Transverse colon (tissue), 4 donors: ENCODE measurements at places on chromosomes 6 and 20. TPM values are rescaled to one million over a fixed set of nuclear protein-coding genes. Genes with fewer than 3 reads are reported as not detected.

DNA sequence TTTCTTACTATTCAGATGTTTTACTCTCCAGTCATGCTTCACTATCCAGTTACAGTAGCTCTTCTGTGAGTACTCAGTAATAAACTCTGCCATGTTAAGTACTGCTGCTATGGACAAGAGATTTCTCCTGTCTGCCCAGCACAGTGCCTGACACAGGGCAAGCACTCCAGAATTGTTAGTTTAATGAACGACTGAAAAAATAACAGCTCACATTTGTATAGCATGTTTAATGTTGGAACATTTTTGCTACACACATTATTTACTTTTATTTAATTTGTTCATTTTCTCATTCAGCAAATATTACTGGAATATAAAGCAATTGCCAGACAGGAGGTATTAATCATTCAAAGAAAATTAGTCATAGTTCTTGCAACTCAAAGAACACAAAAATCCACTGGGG is 142.6 kb upstream of the HMGN3 start:
- no peak for DNase-seq
- H3K27ac ChIP-seq = no peak overlapping the region
- H3K4me1 ChIP-seq = no peaks in the 10 kb centered on the region
- H3K4me3 ChIP-seq = no peak overlapping the region
- no peaks in the 10 kb centered on the region for H3K27me3 ChIP-seq

Gene PSMG4
- total RNA-seq = 10.1 TPM

GRCh38 chr20:37359836-37360235 is 13.9 kb downstream of the SRC start:
- no peak for DNase-seq
- peaks cover 18% of the 10 kb centered on the region for H3K4me1 ChIP-seq
- H3K27ac ChIP-seq = no peak overlapping the region
- no peak overlapping the region for H3K4me3 ChIP-seq

Gene CLVS2
- total RNA-seq = 0.41 TPM

DNA sequence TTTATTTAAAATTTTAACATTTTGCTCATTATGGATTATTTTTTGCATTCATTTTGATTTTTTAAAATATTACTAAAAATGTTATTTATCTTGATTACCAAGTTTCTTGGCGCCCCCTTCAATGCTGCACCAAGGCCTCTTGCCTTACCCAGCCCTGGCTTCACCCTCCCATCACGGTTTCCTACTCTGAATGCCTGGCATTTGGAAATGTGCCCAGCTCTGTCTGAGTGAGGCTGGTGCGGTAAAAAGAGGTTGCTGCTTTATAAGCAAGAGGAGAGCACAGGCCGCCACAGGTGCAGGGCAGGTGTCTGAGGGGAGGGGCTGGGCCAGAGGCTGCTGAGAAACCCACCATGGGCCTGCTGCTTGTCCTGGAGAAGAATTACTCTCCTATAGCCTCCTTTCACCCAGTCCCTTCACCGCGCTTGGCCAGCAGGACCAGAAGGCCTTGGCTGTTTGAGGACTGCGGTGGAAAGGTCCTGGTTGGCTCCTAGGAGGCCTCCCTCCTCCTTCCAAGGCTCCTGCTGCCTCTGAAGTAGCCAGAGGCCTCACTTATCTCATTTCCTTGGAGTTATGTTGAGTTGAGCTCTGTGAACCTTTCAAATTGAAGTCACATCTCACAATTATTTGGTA is 62.6 kb downstream of the BANF2 start:
- DNase-seq = no peak
- no peaks in the 10 kb centered on the region for H3K36me3 ChIP-seq
- H3K27ac ChIP-seq = no peak overlapping the region
- no peaks in the 10 kb centered on the region for H3K4me1 ChIP-seq
- H3K4me3 ChIP-seq = no peak overlapping the region

DNA sequence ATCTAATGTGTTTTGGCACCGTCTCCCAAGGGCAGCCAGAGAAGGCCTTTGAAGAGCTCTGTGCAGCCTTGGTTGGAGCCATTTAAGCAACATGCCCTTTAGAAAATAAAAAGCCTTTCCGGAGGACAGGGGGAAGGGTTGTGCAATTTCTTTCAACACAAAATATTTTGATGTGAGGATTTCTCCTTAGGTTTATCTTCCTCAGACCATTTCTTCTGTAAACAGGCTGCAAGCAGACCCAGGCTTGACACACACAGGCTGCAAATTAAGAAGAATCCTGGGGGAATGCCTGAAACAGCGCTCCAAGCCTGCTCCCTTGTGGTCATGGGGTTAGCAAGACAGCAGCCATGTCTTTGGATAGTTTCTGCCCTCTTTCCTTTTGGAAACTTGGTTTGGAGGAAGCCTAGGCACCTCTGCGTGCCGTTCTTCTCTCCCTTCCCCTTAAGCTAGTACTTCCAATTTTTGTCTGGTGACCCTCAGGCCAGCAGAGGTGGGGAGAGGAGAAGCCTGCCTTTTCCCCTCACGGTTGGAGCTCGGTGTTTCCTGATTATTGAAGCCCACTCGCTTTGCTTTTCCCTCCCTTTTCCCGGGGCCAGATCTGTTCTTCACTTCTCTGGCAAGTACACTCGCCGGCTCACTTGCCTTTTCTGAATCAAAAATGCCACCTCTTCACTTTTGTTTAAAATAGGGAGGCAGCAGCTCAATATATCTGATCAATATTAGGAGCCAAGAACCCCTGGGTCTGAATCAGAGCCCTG is 39.6 kb upstream of the NOX3 start:
- no peak overlapping the region for H3K4me3 ChIP-seq
- no peaks in the 10 kb centered on the region for H3K4me1 ChIP-seq
- no peaks in the 10 kb centered on the region for H3K27me3 ChIP-seq
- peak; percentile 21 for DNase-seq
- peak overlapping the region; percentile 62 for H3K27ac ChIP-seq

DNA sequence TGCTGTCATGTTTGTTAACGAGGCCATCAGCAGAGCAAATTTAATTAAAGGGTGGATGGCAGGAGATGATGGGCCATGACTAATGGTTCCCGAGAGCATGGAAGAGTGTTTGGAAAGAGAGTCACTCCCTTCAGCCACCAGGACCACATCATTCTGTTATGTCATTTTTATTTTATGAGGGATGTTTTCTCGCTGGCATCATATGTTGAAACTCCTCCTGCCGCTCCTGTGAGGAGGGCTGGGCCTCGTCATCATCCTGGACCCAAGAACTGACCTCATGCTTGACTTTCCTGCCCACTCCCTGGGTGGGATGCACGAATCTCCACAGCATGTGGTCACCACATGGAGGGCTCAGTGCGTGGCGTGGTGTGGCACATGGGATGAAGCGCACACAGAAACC is 86.4 kb upstream of the FRMD1 start:
- no peak for DNase-seq
- no peaks in the 10 kb centered on the region for H3K4me1 ChIP-seq
- no peak overlapping the region for H3K27ac ChIP-seq
- no peaks in the 10 kb centered on the region for H3K27me3 ChIP-seq

DNA sequence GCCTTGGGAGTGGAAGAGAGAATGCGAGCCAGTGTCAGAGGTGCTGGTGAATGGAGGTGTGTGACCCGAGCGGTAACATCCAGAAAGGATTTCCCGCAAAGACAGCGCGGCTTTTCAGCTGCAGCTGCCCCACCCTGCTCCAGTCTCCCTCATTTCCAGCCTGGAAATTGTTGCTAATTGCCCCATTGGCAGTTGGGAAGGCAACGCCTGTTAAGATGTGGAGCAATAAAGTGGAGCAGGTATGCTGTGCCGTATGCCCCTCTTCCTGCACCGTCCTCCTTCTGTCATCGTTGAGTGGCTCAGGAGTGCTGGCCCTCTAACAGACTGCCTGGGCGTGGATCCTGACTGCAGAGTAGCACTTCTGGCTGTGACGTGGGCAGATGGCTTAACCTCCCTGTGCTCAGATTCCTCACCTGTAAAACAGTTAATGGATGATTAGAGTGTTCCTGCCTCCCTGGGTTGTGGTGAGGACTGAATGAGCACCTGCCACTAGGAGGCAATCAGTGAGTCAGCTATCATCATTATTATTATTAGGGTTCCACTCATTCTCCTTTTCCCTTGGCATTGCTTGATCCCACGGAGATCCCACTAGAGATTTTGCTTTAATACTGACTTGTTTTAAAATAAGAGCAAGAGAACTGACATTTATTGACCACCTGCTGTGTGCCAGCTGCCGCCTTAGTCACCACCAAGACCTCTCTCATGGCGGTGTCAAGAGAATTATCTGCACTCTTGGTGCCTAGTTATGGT is 11.7 kb downstream of the ARFGEF2 start:
- DNase-seq = peak; percentile 89
- H3K27me3 ChIP-seq = no peaks in the 10 kb centered on the region
- H3K4me1 ChIP-seq = peaks cover 67% of the 10 kb centered on the region
- H3K4me3 ChIP-seq = no peak overlapping the region
- peak overlapping the region; percentile 86 for H3K27ac ChIP-seq

- no peak for DNase-seq
- H3K4me3 ChIP-seq = no peak overlapping the region
- H3K27ac ChIP-seq = peak overlapping the region; percentile 46
- H3K4me1 ChIP-seq = peaks cover 15% of the 10 kb centered on the region
- no peaks in the 10 kb centered on the region for H3K27me3 ChIP-seq
Measured at GRCh38 chr20:5652626-5653553, 97.3 kb upstream of the SHLD1 start.

Gene TFAP2A
- not detected for total RNA-seq

Gene ADTRP
- total RNA-seq = 119 TPM

Gene PRRC2A
- 78.8 TPM for total RNA-seq

DNA sequence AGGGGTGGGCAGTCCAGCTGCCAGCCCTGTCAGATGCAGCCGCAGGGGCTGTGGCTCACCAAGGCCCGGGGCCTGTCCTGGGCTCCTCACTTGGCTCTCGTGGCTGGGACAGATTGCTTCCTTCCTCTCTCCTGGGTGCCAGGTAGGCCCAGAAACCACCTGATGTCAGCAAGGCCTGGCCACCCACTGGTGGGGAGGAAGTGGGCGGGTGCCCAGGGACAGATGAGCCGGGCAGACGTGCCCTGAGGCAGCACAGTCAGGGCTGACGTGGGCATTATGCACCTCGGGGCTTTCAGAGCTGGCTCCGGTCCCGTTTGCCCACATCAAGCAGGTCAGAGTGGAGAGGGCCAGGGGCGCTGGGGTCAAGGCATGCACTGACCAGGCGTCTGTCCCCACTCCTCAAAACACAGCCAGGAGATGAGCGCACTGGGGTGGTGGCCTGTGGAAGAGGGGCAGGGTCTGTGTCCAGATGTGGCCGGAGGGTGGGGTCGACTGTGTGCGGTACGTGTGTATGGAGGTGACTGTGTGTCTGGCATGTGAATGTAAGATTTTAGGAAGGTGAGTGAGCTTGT is 133.2 kb upstream of the PTPN1 start:
- H3K36me3 ChIP-seq = no peaks in the 10 kb centered on the region
- no peak for DNase-seq
- peaks cover 25% of the 10 kb centered on the region for H3K4me1 ChIP-seq
- no peak overlapping the region for H3K4me3 ChIP-seq

DNA sequence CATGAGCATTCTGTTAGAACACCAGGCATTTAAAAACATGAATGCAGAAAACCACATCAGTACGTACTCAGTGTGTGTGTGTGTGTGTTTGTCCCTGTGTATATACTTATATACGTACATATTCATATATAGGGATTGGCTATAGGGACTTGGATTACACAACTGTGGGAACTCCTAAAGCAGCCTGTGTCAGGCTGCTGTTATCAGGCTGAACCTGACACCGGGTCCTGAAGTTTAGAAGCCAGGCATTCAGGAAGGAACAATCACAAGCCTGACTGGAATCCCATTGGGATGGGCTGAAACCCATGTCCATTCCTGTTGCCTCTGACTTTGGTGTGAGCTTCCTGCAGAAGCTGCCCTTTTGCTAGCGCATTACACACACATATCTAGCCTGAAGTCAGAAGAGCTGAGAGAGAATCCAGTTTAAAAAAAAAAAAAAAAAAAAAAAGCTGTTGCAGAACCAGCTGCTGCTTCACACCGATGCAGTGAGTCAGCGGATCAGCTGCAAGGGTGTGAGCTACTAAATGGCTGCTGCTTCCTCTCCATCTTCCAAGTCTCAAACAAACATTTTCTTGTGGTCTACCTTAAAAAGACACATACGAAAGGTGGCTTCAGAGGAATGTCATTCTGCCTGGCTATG is 348.1 kb downstream of the THBS2 start:
- H3K27me3 ChIP-seq = no peaks in the 10 kb centered on the region
- H3K36me3 ChIP-seq = no peaks in the 10 kb centered on the region
- no peaks in the 10 kb centered on the region for H3K4me1 ChIP-seq
- H3K4me3 ChIP-seq = no peak overlapping the region
- DNase-seq = no peak

- H3K27me3 ChIP-seq = no peaks in the 10 kb centered on the region
- no peak overlapping the region for H3K4me3 ChIP-seq
- H3K36me3 ChIP-seq = no peaks in the 10 kb centered on the region
- H3K4me1 ChIP-seq = peaks cover 26% of the 10 kb centered on the region
- no peak overlapping the region for H3K27ac ChIP-seq
Measured at GRCh38 chr20:53734006-53734688, 140.5 kb upstream of the ZNF217 start.

DNA sequence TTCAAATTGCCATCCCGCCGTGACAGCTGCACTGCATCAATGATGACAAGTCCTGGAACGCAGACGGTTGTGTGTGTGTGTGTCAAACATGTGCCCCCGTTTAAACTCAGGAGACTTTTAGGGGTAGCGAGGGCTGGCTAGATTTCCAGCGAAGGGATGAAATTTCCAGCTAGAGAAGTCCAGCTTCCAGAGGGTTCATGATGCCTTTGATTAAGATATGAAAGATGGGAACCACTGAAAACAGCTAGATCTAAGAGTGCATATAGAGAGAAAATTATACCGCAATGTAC is 644 bp downstream of the KIZ start:
- H3K4me1 ChIP-seq = no peaks in the 10 kb centered on the region
- no peaks in the 10 kb centered on the region for H3K36me3 ChIP-seq
- H3K27me3 ChIP-seq = no peaks in the 10 kb centered on the region
- H3K27ac ChIP-seq = peak overlapping the region; percentile 88
- no peak for DNase-seq

Gene PLN
- 32.6 TPM for total RNA-seq

- H3K27me3 ChIP-seq = peaks cover 15% of the 10 kb centered on the region
- H3K4me1 ChIP-seq = no peaks in the 10 kb centered on the region
- H3K4me3 ChIP-seq = no peak overlapping the region
- no peak for DNase-seq
Measured at GRCh38 chr20:58147628-58148370, 80.7 kb downstream of the ANKRD60 start.

Gene OOEP
- total RNA-seq = not detected

GRCh38 chr6:13847326-13848050 is 33.1 kb upstream of the MCUR1 start:
- no peak overlapping the region for H3K4me3 ChIP-seq
- H3K27ac ChIP-seq = no peak overlapping the region
- no peak for DNase-seq
- H3K27me3 ChIP-seq = no peaks in the 10 kb centered on the region
- no peaks in the 10 kb centered on the region for H3K36me3 ChIP-seq

GRCh38 chr6:14276667-14277404 is 159.3 kb downstream of the CD83 start:
- no peaks in the 10 kb centered on the region for H3K27me3 ChIP-seq
- no peak for DNase-seq
- H3K4me3 ChIP-seq = no peak overlapping the region
- peak overlapping the region; percentile 42 for H3K27ac ChIP-seq
- H3K4me1 ChIP-seq = no peaks in the 10 kb centered on the region
- H3K36me3 ChIP-seq = no peaks in the 10 kb centered on the region
